ENCODE measurements at places on chromosomes 3 and 15.

- peak; percentile 41 for DNase-seq
These were observed 136.2 kb downstream of the CHDH start for GRCh38 chr3:53709860-53710674.

DNA sequence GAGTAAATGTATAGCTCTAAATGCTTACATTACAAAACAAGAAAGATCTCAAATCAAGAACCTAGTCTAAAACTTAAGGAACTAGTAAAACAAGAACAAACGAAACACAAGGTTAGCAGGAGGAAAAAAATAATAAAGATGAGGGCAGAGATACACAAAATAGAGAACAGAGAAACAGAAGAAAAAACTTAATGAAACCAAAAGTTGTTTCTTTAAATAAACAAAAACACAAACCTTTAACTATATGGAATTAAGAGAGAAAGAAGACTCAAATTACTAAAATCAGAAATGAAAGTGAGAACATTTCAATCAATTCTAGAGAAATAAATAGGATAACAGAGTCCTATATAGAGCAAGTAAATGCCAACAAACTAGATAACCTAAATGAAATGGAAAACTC, 59.6 kb downstream of the DLG1 start:
- DNase-seq, result no peak

GRCh38 chr3:40018369-40018768, 209.0 kb downstream of the MYRIP start:
- no peak for DNase-seq

GRCh38 chr3:39378088-39378487, 5.1 kb upstream of the SLC25A38 start:
- DNase-seq, result no peak

DNA sequence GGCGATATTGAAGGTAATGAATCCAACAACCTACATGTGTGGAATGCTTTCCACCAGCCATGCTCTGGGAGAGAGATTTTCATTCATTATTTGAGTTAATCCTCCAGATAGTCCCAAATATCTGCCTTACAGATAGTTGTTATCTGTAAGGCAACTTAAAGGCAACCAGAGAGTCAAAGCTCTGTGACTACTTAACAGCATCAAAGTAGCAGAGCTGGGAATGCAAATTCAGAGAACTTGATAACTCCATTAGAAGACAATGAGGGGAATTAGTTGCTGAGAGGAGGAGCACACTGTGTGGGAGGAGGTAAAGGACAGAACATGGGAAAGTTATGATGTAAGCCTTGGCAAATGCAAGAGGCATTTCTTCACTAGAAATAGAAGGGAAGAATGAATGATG, 10.5 kb upstream of the CRBN start:
- no peak for DNase-seq

- DNase-seq, result no peak
These were observed 185.1 kb upstream of the SLCO3A1 start for GRCh38 chr15:91668370-91668769.

DNA sequence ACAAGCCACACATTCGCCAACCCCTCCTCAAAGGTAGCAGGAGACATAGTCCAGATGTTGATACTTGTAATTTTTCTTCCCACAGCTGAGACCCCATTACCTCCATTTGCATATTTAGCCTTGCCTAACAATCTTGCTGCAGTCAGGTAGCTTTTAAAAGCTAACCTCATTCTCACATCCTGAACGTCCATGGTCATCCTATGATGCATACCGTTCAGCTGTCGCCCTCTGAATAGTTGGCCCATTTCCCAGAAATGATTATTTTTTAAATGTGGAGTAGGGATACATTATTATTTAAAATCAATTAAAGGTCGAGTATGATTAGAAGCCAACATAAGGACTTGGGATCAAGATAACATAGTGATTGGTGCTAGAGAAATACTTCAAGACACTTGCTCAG, 165.0 kb downstream of the MEX3B start:
- DNase-seq, result no peak

- DNase-seq, result no peak
These were observed 35.6 kb downstream of the SETMAR start for GRCh38 chr3:4338751-4339150.

GRCh38 chr3:177150218-177150916, 46.9 kb downstream of the TBL1XR1 start:
- no peak for DNase-seq

DNA sequence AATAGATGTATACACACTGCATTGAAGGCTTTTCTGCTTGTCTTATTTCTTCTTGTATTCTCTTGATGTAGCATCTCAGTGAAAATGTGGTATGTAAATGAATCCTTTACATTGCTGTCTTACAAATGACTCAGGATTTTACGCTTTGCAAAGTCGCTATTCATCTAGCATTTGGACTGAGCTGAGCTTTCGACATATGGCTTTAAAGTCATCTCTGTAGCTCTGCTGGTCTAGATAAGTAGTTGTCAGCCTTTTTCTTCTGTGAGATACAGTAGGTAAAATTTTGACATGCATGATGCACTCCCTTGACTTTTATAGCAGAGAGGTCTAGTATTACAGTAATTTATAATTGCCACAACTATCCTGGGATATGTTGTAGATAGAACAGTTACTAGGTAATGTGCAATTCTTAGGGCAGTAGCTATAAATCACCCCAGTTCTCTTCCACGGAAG, 16.8 kb downstream of the MEF2A start:
- no peak for DNase-seq

GRCh38 chr15:68333775-68334470, 56.4 kb downstream of the FEM1B start:
- DNase-seq, result no peak

GRCh38 chr15:26773067-26773877, 406 bp upstream of the GABRB3 start:
- peak; percentile 45 for DNase-seq

Measured in NCI-H774 (cell line).